ENCODE measurements at places on chromosomes 2 and 18. TPM values are rescaled to one million over a fixed set of nuclear protein-coding genes. Genes with fewer than 3 reads are reported as not detected.

Gene DNER
- total RNA-seq = not detected

Gene POTEC
- total RNA-seq = not detected

Gene CCBE1
- not detected for total RNA-seq

Gene ZNF521
- total RNA-seq = not detected

Gene LYG2
- total RNA-seq = not detected

Gene AGXT
- not detected for total RNA-seq

Gene LIPG
- total RNA-seq = 0.50 TPM

Gene MYCN
- total RNA-seq = 0.17 TPM

Gene LOXHD1
- not detected for total RNA-seq

Gene BMP10
- total RNA-seq = not detected

Gene TXNDC2
- total RNA-seq = not detected

Gene HJURP
- 102 TPM for total RNA-seq

Gene DSC2
- not detected for total RNA-seq

Gene SH2D6
- total RNA-seq = 1.4 TPM

Gene SELENOI
- total RNA-seq = 34.2 TPM

Gene EML6
- 0.46 TPM for total RNA-seq

Gene GPR45
- total RNA-seq = not detected

Gene ATOH8
- not detected for total RNA-seq

Gene NTSR2
- not detected for total RNA-seq

Gene RBM44
- total RNA-seq = 0.69 TPM

Gene OSBPL6
- 1.5 TPM for total RNA-seq

Gene STPG4
- not detected for total RNA-seq
